ENCODE measurements at places on chromosomes 6 and 20.

DNA sequence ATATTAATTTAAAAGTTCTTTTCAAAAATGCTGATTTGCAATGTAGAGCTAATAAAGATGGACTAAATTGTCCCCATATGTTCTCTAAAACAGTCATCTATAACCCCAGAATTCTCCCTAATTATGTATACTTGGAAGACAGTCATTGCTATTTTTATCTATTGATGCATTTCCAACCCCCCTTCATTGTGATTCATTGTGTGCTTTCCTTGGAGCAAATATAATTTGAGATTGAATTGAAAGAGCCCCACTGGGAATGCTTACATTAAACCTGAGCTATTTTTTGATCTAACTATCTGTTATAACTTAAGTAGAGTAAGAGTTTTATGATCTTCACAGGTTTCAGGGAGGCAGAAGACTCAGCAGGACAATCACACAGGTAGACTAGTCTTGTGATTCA lies 73.7 kb upstream of the PTCHD4 start:
- no peak for DNase-seq

DNA sequence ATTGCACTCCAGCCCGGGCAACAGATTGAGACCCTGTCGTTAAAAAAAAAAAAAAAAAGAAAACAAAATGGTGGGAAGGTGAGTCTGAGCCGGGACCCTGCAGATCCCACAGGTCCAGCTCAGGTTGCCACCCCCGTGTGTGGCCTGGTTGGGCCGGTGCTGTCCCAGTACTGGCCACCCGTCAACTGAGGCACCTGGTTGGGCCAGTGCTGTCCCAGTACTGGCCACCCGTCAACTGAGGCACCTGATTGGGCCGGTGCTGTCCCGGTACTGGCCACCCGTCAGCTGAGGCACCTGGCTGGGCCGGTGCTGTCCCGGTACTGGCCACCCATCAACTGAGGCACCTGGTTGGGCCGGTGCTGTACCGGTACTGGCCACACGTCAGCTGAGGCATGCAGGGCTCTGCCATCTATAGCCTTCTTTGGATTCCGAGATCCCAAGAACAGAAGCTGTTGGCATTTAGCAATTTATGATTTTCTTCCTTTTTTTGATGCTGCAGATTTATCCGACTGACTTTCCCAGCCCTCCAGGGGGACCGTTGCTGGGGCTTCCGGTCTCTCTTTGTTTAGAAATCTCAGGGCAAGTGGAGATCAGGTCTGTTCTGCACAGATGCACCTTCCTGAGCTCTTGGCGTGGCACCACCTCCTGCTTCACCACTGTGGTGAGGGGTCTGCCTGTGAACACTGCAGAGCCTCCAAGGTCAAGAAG lies 113.8 kb downstream of the SYCP2 start:
- no peak for DNase-seq

DNA sequence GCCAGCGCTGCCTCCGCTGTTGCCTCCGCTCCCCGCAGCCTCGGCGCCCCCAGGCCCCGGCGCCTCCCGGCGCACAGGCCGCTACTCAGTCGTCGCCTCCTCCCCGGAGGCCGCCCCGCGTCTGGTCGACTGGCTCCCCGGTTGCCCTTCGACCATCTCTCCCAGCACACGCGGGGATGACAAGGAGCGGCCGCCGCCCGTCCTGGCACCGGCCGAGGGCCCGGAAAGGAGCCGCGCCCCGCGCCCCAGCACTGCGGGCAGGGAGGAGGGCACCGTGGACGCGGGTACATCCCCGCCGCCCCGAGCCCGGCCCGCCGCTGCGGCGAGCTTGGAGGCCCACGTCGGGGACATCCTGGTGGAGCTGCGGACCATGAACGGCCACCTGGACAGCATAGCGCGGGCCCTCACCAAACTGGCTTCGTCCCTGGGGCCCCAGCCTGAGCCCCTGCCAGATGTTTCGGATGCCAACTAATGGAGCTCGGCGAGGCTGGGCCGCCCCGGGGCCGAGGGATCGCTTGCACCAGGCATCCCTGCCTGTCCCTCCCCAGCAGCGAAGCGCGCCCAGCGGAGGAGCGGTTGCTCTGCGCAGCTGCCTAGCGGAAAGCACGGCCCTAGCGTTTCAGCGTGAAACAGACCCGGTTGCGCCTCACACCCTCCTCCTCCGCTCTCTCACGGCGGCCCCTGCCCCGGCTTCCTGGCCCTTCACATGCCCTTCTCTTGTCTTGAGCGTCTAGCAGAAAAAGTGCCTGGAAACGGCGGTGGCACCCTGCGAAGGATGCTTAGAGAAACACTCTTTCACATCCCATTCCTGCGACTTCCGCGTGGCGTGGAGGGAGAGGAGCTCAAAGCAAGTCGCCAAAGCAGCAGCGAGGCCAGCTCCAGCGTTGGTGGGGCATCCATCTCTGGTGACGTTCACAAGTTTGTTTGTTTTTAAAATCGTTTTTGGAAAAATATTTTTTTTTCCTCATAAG lies 285.8 kb upstream of the SUPT3H start:
- DNase-seq, result peak; percentile 44

DNA sequence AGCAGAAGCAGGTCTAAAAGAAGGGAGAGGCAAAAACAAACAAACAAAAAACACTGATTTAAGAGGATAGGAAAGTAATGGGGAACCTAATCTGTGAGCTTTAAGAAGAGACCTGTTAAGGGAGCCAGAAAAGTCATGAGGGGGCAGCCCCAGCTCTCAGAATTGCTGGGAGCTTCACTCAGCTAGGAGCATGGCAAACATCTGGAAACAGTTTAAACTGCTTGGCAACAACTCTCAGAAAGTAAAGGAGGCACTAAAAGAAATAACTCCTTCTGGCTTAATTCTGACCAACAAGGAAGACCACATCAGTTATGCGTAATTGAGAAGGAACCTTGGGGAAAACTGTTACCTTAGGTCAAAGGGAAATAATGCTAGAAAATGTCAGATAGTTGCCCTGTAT lies 121.4 kb downstream of the LAMP5 start:
- DNase-seq, result no peak

GRCh38 chr6:14037402-14038277 lies 79.9 kb upstream of the CD83 start:
- DNase-seq, result no peak

DNA sequence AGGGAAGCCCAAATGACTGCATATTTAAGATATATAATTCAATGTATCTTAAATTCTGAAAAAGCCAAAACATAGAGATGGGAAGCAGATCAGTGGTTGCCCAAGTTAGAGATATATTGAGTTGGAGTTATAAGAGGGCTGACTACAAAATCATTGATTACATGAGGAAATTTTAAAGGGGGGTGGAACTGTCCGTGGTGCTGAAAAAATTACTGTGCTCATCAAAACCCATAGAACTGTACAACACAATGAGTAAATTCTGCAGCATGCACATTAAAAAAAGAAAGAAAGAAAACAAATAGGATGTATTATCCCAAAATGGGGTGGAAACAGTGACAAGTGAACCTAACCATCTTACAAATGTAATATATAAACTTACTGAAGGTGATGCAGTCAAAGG lies 100.9 kb downstream of the FUT9 start:
- DNase-seq, result peak; percentile 18

GRCh38 chr20:33521461-33521860 lies 31.6 kb downstream of the CBFA2T2 start:
- DNase-seq, result no peak

DNA sequence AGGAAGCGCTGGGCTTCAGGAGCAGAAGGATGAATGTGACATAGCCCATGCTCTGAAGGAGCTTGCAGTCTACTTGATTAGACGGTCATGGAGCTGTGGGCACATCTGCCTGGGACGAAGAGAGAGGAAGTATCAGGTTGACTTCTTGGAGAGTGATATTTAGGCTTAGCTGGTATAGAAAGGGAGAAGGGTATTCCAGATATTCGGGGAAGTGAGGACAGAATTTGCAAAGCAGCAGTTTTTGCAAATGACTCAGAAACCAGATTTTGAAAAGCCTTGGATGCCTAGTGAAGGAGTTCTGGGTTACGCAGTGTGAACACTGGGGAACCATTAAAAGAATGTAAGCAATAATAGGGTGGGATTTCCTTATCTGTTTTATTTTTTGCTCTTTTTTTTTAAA lies 60.7 kb downstream of the EYA4 start:
- DNase-seq, result no peak

DNA sequence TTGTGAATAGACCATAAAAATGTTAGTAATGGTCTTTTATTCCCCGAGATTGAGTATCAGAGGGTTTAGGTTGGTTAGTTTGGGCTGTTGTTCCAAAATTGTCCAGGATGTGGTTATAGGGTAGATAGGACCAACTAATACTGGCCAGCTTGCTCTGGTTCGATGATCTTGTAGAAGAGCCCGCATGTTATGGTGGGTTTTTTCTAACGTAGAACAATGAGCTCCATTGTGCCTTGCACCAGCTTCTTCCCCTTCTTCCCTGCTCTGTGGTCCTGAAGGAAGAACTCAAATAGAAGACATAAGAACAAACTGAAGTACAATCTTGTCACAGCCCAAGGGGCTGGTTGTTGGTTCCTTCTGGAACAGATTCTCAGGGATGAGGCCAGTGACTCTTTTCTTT lies 70.5 kb downstream of the RREB1 start:
- DNase-seq, result no peak

GRCh38 chr6:146819596-146820320 lies 221.0 kb downstream of the ADGB start:
- DNase-seq, result no peak

- no peak for DNase-seq
Measured at GRCh38 chr6:104784884-104785283, 74.8 kb downstream of the HACE1 start.

- no peak for DNase-seq
Measured at GRCh38 chr20:19709635-19710335, 48.3 kb upstream of the RIN2 start.

GRCh38 chr6:42295181-42295580 lies 77.5 kb upstream of the MRPS10 start:
- DNase-seq, result no peak
